NCI-H446 treated with DMSO at 0.1 percent for 48 hours (cell line): ENCODE measurements at places on chromosomes 16 and 17.

DNA sequence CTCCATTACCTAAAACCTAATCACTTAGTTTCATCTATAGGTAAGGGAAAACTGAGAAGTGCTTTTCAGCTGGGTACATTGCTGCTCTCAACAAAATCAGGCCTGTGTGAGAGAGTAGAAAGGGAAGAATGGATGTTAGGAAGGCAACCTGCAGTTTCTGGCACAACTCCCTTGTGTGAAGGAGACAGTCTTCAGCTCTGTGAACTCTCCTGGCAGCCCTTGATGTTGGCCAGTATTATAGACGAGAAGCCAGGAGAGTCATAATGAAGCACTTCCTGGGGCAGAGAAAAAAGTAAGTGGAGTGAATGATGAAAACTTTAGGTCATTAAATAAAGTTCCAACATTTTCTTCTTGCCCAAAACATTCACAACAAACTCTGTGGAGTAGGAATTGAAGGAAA is 260.1 kb downstream of the IRX3 start:
- DNase-seq = no peak

DNA sequence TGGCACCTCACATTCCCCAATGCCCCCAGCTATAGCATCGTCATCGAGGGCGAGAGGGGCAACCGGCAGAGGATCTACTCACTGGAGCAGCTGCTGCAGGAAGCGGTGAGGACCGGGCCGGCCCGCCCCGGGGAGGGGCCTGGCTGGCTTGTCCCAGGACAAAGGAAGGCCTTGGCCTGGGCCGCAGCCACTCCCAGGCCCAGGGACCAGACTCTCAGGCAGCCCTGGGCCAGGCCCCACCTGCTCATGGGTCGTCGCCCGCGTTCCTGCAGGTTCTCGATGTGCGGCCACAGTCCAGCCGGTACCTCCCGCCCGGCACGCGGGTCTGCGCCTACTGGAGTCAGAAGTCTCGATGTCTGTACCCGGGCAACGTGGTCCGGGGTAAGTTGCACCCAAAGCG is 53.4 kb downstream of the ACTG1 start:
- DNase-seq = no peak

DNA sequence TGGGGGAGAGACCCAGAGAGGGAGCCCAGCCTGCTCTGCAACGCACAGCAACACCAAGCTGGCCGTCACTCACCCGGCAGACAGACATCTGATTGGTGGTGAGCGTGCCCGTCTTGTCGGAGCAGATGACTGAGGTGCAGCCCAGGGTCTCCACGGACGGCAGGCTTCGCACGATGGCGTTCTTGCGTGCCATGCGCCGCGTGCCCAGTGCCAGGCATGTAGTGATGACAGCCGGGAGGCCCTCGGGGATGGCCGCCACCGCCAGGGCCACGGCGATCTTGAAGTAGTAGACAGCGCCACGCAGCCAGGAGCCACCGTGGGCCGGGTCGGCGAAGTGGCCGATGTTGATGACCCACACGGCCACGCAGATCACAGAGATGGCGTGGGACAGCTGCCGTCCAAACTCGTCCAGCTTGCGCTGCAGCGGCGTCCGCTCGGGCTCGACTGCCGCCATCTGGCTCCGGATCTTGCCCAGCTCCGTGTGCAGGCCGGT is 16.9 kb downstream of the ATP2A3 start:
- no peak for DNase-seq

GRCh38 chr16:11501632-11502031 is 85.1 kb downstream of the LITAF start:
- no peak for DNase-seq

- DNase-seq = no peak
Measured at GRCh38 chr16:5903153-5903552, 805.6 kb upstream of the EEF2KMT start.

- no peak for DNase-seq
Measured at GRCh38 chr17:38719943-38720641, 10.0 kb upstream of the CISD3 start.

DNA sequence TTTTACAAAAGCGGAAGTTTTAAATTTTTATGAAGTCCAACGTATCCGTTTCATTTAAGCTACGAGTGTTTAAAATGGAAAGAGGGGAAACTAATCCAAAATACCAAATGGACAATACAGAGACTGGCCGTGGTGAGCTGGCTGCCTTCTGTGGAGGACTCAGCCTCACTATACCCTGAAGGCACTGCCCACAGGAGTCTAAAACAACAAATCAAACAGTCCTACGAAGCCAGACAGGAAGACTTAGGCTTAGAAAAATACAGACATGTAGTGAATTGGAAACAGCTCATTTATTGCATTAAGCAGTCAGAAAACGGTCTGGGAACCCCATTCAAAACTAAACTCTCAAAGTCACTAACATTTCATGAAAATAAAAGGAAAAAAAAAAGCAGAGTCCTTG is 75.1 kb downstream of the CYTH1 start:
- no peak for DNase-seq

DNA sequence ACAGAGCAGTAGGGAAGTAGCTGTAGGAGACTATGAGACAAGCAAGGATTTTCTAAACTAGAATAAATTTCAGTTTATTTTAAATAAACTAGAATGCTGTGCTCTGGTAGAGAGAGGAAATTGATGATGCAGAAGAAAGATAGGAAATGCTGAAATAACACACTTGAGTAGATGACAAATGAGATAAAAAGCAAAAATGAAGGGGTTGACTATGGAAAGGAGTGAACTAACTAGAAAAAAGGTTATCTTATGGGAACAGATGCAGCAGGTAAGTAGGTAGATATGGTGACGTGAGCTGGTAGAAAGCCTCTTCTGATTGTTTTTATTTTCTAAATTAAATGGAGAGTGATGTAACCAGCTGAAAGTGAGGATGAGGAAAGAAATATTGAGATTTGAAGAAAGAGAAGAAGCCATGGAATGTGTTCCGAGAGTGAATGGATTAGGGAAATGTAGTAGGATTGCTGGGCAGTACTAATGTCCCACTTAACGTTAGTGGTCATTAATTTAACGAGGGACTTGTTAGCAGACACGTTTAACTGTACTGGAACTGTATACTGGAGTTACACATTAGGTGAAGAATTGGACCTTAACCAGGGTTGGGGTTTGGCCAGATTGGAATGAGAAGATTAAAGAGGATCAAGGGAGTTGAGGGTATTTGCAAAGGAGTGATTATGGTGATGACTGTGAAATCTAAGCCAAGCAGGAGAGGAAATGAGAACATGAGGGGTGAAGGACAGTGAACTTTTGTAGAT is 196.5 kb downstream of the TANC2 start:
- DNase-seq = no peak

GRCh38 chr17:21214777-21215541 is 998 bp upstream of the TMEM11 start:
- no peak for DNase-seq

- peak; percentile 19 for DNase-seq
Measured at GRCh38 chr17:41648411-41649195, 24.2 kb upstream of the KRT17 start.

- peak; percentile 38 for DNase-seq
Measured at GRCh38 chr17:21039839-21040575, 2.8 kb downstream of the USP22 start.

GRCh38 chr16:203246-203645 is 23.0 kb downstream of the HBQ1 start:
- no peak for DNase-seq

GRCh38 chr17:75273977-75274708 is 3.1 kb upstream of the MIF4GD start:
- DNase-seq = no peak

DNA sequence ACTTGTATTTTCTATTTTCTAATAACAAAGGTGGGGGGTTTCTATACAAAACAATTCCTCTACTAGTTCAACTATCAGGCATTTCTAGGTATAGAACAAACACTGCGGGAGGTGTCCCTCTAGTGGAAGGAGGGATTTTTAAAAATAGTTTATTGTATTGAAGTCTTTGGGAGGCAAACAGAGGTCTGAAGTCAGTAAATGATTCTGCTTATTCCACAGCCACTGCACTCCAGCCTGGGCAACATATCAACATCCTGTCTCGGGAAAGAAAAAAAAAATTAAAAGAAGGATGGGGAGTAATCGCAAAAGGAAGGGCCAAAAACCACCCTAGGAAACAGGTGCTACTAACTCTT is 648 bp upstream of the ERCC4 start:
- DNase-seq = peak; percentile 53

- DNase-seq = peak; percentile 65
Measured at GRCh38 chr17:20066253-20066652, 57.1 kb downstream of the SPECC1 start.

- peak; percentile 86 for DNase-seq
Measured at GRCh38 chr17:81512562-81513371, at the start of gene ACTG1. ACTG1 (minus strand) TSS chr17:81512799; CDS start chr17:81512354, 445 bp downstream.

DNA sequence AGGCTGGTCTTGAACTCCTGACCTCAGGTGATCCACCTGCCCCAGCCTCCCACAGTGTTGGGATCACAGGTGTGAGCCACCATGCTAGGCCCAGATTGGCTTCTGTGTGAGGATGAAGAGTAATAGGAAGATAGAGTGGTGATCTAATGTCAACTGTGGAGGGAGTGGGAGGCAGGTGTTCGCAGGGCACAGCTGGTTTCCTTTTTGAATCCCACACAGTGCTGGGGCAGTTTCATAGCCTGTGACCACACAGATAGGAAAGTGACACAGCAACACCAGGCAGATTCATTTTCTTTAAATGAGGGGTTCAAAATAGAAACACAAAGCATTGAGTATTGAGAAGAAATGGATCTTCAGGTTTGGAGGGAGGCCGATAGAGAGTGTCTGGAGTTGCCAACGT is 540.3 kb downstream of the WWOX start:
- DNase-seq = no peak

- DNase-seq = no peak
Measured at GRCh38 chr17:51046046-51046445, 74.6 kb downstream of the SPAG9 start.

GRCh38 chr16:11551842-11552241 is 34.9 kb downstream of the LITAF start:
- DNase-seq = no peak

- no peak for DNase-seq
Measured at GRCh38 chr17:7229504-7229903, 4.8 kb downstream of the DVL2 start.

GRCh38 chr17:27106982-27107360 is 186.9 kb upstream of the WSB1 start:
- DNase-seq = no peak

DNA sequence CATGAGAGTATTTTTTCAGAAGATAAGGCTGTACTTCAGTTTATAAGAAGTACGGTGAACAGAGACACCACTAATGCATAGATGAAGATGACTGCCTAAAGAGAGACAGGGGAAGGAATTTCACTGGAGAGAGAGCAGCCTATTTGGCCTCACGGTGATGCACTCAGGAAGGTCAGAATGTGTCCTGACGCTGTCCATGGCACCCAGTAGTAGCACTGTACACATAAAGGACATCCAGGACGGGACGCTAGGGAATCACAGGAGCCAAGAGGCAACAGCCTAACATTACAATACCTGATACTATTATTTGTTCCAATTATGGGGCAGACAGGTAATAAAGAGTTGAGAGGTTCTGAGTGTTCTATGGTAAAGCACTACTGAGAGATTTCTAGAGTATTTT is 24.9 kb upstream of the LRRC37A start:
- no peak for DNase-seq

- DNase-seq = no peak
Measured at GRCh38 chr17:12821376-12821940, 32.2 kb downstream of the ARHGAP44 start.

GRCh38 chr17:62870552-62870971 is 62.4 kb upstream of the MARCHF10 start:
- no peak for DNase-seq

DNA sequence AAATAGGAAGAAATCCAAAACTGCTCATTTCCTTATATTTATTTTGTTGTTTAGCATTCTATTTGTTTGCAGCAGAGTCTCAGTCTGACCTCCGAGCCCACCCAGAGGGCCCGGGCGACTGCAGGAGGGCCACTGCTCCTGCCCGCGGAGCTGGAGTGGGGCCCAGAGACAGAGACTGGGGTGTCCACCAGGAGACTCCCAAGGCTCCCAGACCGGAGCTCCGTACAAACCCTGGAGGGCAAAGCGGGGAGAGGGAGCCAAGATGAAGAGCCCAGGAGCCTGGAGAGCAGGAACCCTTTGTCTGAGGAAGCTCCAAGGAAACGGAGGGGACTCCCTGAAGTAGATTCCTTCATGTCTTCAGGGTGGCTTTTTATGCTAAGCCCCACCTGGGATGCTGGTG is 57.9 kb downstream of the AXIN2 start:
- no peak for DNase-seq

DNA sequence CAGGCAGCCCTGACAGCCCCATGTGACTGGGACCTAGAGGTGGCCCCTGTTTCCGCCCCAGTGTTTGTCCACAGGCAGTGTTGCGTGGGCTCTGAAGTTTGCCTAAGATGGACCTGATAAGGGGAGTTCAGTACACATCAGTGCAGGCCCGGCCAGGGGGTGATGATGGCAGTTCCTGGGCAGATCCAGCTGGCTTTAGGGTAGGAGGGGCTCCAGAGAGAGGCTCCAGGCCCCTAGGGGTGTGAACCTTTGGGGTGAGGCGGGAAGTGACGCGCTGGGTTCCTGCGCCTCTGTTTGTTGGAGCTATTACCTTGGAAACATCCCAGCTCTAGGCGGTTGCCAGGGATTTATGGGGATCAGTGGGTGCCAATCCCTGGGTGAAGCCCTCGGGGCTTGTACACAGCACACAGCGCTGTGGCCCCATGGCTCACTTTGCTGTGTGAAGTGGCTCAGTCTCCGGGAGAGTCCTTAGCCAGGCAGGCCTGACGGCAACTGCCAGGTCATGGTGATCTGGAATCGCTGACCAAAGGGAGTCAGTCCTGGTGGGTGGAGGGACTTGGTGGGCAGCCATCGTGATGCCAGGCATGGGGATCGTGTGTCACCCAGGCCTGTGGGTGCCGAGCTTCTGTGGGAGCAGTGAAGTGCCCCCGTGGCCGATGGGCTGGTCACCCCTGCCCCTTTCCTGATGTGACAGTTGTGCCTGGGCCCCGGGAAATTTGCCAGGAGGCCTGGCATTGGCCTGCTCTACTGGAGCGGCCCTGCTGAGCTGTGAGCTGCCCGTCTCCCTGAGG is 146.1 kb downstream of the SEC14L1 start:
- DNase-seq = no peak

GRCh38 chr17:81277421-81277820 is 17.7 kb downstream of the SLC38A10 start:
- DNase-seq = peak; percentile 77

- no peak for DNase-seq
Measured at GRCh38 chr17:57553991-57554825, 190.9 kb downstream of the CCDC182 start.

- DNase-seq = no peak
Measured at GRCh38 chr17:62679866-62680377, 52.5 kb downstream of the MRC2 start.

- no peak for DNase-seq
Measured at GRCh38 chr16:2042171-2042985, 5.3 kb downstream of the NTHL1 start.

GRCh38 chr16:31476303-31477219 is 4.6 kb downstream of the TGFB1I1 start:
- no peak for DNase-seq

GRCh38 chr16:64206862-64207261 is 915.0 kb downstream of the CDH11 start:
- DNase-seq = no peak

- no peak for DNase-seq
Measured at GRCh38 chr17:71500761-71501555, 619.9 kb upstream of the SOX9 start.
